ENCODE measurements at places on chromosomes 12 and 14.

DNA sequence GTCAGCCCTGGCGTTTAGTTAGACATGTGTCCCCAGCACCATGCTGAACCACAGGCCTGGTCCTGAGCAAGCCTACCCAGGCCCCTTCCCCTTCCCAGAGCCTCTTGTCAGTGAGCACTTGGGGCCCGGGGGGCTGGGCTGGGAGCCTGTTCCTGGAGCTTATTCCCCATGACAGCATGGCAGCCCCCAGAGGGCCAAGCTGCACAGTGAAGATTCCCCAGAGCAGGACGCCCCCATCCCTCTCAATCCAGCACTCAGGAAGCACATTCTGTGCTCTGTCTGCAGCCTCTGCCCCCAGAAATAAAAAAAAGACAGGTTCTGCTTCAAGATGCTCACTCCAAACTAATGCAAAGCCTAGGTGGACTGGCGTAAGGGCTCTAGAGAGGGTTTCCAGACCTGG lies 117.3 kb downstream of the LGMN start:
- H3K27me3 ChIP-seq = peaks cover 2% of the 10 kb centered on the region
- no peak for DNase-seq
- H3K27ac ChIP-seq = peak overlapping the region; percentile 25

DNA sequence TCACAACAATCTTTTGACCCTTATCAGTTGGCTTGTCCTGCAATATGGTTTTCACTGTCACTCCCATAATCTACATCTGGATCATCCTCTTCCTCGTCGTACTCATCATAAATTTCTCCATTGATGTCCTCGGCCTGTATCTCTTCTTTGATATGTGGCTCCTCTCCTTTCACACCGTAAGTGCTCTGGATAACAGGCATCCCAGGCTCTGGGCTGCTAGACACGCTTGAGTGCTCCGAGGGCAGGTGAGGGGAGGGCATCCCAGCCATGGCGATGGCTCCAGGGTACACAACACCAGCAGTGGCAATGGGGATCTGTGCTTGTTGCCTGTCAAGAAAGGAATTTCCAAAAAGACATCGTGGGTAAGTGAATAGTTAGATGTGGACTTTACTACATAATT lies 415.3 kb downstream of the SOX5 start:
- H3K27me3 ChIP-seq = no peaks in the 10 kb centered on the region
- no peak for DNase-seq
- H3K4me1 ChIP-seq = no peaks in the 10 kb centered on the region
- H3K4me3 ChIP-seq = no peak overlapping the region
- H3K27ac ChIP-seq = no peak overlapping the region
- H3K36me3 ChIP-seq = no peaks in the 10 kb centered on the region

- DNase-seq = peak; percentile 55
- no peaks in the 10 kb centered on the region for H3K36me3 ChIP-seq
- peak within 1 kb of the TSS; percentile 79 for H3K4me3 ChIP-seq
- no peak within 1 kb of the TSS for H3K27ac ChIP-seq
- peaks cover 8% of the 10 kb centered on the region for H3K27me3 ChIP-seq
- peaks cover 8% of the 10 kb centered on the region for H3K4me1 ChIP-seq
Measured at GRCh38 chr12:57127726-57128518, at the start of gene LRP1. TSS of gene LRP1 (plus strand) at chr12:57128483. CDS start at chr12:57128965, 482 bp downstream.

GRCh38 chr14:40003773-40004172 lies 571.5 kb upstream of the FBXO33 start:
- H3K27me3 ChIP-seq = no peaks in the 10 kb centered on the region
- H3K36me3 ChIP-seq = no peaks in the 10 kb centered on the region
- H3K4me1 ChIP-seq = no peaks in the 10 kb centered on the region

GRCh38 chr14:70190156-70190555 lies 1.4 kb upstream of the SLC8A3 start:
- no peak overlapping the region for H3K4me3 ChIP-seq
- peaks cover 14% of the 10 kb centered on the region for H3K27me3 ChIP-seq
- H3K36me3 ChIP-seq = no peaks in the 10 kb centered on the region
- peaks cover 24% of the 10 kb centered on the region for H3K4me1 ChIP-seq
- no peak for DNase-seq
- H3K27ac ChIP-seq = no peak overlapping the region

GRCh38 chr14:69073915-69074314 lies 79.0 kb downstream of the DCAF5 start:
- H3K36me3 ChIP-seq = peaks cover 11% of the 10 kb centered on the region
- H3K4me3 ChIP-seq = no peak overlapping the region
- DNase-seq = no peak
- no peak overlapping the region for H3K27ac ChIP-seq
- H3K4me1 ChIP-seq = peaks cover 49% of the 10 kb centered on the region

DNA sequence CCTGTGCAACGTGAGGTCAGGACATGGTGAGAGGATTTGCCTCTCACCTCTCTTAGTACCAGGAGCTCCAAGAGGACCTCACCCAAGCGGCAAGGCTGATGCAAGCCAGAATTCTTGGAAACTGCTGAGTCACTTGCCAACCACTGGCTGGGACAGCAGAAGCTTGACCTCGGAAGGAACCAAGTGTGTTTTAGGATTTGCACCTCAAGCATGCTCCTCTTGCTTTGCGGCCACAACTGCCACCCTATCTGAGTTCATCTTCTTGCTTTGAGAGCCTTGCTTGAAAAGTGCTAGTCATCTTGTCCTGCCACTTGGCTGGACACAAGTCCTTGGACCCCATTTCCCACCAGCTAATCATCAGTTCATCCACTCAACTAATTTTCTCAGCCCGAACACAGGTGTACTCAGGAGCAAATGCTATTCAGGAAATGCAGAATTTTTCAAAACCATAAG lies 195.8 kb downstream of the SLC25A21 start:
- no peaks in the 10 kb centered on the region for H3K36me3 ChIP-seq
- H3K27me3 ChIP-seq = peaks cover 1% of the 10 kb centered on the region
- no peak overlapping the region for H3K4me3 ChIP-seq
- no peak for DNase-seq
- H3K4me1 ChIP-seq = no peaks in the 10 kb centered on the region

- no peak overlapping the region for H3K4me3 ChIP-seq
- peaks cover 9% of the 10 kb centered on the region for H3K27me3 ChIP-seq
- DNase-seq = no peak
- H3K27ac ChIP-seq = no peak overlapping the region
Measured at GRCh38 chr14:94558842-94559241, 2.4 kb upstream of the SERPINA4 start.

Data from immature natural killer cell (primary cell).